Fibroblast of the aortic adventitia (primary cell): ENCODE measurements at places on chromosomes 16 and 17.
A peak's percentile ranks its signal among the peaks of the same experiment; 100 is the strongest.

- peak; percentile 41 for DNase-seq
Measured at GRCh38 chr16:53968896-53969295, 264.9 kb downstream of the FTO start.

DNA sequence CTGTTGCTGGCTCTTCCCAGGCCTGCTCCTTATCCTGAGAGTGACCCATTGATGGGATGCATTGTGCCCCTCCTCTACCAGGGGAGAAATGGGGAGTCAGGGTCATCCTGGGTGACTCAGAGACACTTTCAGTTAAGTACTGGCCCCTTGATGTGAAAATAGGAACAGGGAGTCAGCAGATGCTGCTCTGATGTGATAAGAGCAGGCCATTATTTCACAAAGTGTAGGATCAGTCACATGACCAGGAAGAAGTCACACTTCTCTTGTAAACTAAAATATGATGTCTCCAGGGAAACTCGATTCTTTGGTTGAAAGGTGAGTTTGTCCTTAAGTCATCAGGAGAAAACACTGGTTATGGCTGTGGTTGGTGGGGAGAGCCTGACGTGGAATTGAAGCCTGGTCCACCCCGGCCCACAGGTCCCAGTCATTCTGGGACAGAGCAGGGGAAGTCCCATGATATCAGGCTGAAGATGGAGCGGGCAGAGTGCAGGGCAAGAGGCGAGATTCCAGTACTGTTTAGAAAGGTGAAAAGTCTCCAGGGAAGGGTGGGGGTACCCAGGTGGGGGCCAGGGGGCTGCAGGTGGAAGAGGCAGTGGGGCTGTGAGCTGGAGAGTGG is 88.6 kb upstream of the NLRP1 start:
- no peak for DNase-seq

GRCh38 chr17:55668312-55668920 is 54.2 kb downstream of the TMEM100 start:
- DNase-seq: no peak

DNA sequence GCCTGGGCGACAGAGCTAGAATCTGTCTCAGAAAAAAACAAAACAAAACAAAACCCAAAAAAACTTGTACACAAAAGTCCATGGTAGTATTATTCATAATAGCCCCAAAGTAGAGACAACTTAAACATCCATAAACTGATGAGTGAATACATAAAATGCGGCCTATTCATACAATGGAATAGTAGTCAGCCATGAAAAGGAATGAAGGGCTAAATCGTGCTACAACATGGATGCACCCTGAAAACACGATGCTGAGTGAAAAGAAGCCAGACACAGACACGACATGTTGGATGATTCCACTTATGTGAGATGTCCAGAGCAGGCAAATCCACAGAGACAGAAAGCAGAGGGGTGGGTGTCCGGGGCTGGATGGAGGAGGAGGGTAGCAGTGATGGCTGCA is 12.3 kb downstream of the KCNG4 start:
- DNase-seq: no peak

DNA sequence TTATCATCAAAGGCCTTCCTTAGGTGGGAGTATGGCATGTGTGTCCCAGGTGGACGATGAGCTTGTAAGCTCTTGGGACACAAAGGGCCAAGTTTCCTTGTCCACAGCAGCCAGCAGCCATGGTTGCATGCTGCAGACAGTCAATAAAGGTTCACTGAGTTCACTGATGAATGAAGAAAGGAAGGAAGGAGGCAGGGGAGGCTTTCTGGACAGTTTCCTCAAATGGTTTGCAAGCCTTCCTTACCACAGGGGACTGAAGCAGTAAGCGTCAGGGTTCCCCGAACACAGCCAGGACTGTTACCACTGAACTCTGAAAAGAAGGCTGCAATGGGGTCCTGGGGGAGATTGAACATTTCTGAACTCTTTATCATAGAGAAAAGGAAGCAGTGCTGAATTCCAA is 111.1 kb downstream of the GAS7 start:
- DNase-seq: no peak

- DNase-seq: peak; percentile 53
Measured at GRCh38 chr17:35540589-35541404, 3.3 kb upstream of the SLFN12L start.

DNA sequence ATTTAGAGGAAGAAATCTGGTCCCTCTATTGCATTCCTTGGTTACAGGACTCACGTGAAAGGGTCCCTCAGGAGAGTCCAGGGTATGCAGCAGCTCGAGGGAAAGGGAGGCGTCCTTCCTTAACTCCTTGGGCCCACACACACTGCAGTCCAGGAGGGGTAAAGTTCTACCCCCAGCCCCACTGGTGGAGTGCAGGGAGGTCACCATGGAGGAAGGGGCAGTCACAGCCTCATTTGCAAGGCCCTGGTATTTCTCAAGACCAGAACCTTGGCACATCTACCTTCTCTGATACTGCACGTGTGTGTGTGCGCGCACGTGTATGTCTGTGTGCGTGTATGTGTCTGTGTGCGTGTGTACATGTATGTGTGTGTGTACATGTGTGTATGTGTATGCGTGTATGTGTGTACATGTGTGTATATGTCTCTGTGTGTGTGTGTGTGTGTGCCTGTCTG is 11.1 kb downstream of the HIC1 start:
- DNase-seq: no peak

DNA sequence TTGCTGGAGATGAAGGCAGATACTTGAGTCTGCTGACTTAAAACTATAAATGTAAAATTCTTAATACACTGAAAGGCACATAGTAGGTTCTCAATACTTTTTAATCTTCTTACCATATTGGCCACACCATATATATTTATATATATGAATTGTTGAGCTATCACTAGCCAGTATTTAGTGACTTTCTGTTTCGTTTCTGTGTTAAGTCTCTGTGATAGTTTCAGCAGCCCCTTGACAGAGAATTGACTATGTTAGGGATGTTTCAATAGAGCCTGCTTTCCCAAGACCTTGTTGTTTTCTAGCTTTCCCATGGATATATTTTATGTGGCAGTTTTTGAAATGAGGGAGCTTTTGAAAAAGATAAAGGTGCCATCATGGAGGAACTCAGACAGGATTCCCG is 206.5 kb upstream of the GOT2 start:
- DNase-seq: no peak

GRCh38 chr16:31354394-31355291 is at the start of gene ITGAX:
Gene ITGAX, plus strand, starts transcription at chr16:31355176. Its CDS starts 79 bp downstream, at chr16:31355255.
- DNase-seq: peak; percentile 4

DNA sequence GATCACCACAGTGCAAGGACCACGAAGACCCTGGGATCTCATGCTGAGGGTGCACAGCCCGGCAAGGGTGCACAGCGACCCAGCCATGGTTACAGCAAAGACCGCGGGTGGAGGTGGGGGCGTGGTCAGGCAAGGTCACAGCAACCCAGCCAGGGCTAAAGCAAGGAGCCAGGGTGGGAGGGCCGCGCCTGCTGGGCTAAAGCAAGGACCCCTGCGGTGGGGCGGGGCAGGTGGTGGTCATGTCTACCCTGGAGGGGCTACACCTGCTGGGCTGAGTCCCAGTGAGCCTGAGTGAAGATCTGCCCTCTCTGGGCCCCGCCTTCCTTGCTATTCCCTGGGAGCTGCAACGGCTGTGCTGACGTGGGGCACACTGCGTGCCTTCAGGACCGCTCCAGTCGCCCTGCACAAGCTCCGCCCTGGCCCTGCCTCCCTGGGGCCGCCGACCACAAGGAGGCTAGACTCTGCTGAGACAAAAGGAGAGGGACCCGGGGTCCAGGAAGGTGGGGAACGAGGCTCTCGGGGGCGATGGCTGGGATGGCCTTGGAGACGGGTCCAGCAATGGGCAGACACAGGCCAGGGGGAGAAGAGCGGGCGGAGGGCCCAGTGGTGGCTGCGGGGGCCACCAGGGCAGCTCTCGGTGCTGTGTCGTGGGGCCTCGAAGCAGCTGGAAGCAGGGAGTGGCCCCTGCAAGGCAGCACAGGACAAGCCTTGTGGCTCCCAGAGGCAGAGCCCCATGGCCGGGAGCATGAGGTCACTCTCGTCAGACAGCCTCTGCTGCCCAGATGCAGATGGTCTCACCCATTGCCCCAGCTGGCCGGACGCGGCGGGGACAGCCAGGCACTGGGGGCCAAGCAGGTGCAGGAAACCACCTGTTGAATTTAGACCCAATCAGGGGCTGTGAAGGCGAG is 52.8 kb downstream of the CBFA2T3 start:
- no peak for DNase-seq

DNA sequence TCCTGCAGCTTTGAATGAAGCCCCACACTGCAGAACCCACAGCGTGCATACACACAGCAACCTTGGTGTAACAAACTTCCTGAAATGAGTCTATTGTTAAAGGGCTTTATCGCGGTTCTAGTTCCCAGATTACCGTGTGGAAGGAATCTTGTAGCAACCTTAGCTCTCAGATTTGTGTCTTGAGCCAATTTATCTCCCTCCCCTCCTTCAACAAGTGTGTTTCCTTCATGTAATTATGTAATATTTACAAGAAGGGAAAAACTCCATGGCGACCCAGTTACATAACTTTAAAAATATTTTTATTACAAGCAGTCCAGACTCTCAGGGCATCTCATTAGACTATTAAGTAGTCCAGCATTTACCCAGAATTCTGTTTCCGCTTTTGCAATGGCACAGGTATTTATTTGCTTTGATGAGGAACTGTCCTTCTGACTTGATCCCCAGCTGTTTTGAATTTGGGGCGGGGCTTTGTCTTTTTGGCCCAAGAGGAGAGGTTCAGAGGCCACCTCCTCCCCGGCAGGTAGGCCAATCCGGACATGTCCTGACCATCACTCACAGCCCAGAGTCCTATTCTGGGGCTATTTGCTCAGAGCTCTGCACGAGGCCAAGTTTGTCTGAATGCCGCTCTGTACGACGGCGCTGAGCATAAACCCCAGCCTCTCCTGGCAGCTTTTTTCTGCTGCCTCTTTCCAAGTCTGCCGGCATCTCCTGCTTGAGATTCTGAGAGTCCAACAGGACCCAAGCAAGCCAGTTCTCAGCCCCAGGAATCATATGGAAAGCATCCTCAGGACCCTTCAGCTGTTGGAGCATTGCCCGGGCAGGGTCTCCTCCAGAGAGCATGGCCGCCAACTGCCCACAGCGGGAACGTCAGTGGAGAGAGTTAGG is 35.6 kb downstream of the CLEC16A start:
- DNase-seq: peak; percentile 67

DNA sequence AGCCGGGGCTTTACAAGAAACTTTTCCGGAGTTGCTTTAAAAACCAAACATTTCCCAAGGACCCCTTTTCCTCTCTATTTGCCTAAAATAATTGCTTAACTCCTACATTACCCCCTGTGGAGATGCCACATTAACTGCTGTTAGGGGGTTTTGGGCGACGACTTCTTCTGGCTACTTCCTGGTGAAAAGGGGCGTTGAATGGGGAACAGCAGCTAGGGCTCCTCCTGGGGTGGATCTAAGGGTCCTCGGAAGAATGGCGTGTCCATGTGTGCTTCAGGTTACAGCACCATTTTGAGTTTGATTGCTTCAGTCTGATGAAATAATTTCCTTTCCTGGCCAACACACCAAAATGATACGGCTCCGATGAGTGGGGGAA is 22.0 kb downstream of the ABCC1 start:
- DNase-seq: no peak

GRCh38 chr16:85327731-85328675 is 215.7 kb upstream of the CIBAR2 start:
- DNase-seq: no peak

DNA sequence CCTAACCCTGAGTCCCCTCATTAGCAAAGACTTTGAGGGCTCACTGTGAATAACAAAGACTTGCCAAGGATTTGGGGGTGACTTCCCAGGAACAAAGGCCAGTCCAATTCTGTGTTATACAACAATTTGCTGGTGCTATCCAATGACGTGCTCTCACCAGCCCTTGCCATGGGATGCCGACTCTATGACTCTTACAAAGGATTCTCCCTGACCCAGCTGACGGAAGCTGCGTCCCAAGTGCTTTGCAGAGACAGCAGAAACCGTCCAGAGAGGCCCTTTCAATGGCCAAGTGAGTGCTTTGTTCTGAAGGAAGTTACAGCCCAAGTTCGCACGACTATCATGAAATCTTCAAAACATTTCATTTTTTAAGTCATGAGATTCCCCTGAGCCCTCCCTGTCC is 345.3 kb upstream of the TNRC6C start:
- DNase-seq: no peak

- no peak for DNase-seq
Measured at GRCh38 chr17:19321481-19322128, 40.9 kb downstream of the B9D1 start.

- DNase-seq: peak; percentile 59
Measured at GRCh38 chr17:7177191-7177953, 1.8 kb downstream of the ASGR1 start.

DNA sequence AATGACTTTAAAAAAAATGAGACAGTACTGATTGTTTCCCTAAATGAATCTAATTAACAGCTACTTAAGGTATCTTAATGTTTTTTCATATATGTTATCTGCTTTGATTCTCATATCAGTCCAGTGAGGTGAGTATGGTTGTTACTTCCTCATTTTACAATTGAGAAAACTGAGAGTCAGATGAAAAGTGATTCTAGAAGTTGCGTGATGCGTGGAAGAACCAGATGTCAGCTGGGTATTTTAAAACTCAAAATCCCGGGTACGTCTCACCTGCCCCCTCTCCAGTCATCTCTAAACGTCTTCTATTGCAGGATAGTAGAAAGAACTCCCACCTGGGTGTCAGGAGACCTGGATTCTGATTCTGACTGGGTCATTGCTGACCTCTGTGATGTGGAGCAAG is 89.2 kb downstream of the MAP2K6 start:
- no peak for DNase-seq

- DNase-seq: no peak
Measured at GRCh38 chr17:36935671-36936454, 1.4 kb upstream of the LHX1 start.

- DNase-seq: no peak
Measured at GRCh38 chr16:20325005-20325404, 2.3 kb downstream of the GP2 start.

DNA sequence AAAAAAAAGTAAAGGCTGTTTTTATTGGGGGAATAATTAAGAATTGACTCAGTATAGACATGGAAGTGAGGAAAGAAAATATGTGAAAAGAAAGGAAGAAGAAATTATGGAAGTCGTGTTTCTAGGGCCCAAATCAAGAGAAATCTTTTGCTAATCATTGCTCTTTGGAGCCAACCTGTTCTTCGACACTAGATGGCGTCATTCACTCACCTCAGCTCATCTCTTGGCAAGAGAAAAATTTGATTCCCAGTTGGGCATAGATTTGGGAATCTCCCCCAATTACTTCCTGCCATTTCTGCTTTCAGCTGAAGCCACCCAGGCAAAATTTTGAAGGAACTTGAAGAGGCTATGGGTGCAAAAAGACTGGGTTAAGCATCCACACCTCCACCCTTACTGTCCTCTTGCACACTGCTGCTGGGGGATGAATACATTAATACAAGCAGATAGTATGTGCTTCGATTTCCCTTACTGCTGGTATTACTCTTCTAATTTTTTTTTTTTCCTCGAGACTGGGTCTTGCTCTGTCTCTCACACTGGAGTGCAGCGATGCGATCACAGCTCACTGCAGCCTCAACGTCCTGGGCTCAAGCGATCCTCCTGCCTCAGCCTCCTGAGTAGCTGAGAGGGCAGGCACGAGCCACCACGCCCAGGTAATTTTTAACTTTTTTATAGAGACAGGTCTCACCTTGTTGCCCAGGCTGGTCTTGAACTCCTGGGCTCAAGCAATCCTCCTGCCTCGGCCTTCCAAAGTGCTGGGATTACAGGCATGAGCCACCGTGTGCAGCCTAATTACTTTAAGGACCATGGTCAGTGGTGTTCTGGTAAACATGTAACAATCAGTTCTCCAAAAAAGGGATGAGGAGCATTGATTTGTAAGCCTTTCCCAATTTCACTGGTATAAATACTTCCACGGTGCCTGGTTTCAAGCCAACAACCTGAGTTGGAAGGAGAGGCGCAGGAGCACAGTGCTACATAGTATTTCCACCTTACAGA is 13.5 kb downstream of the PSMD7 start:
- DNase-seq: peak; percentile 67
